SK-N-MC (cell line): ENCODE measurements at places on chromosomes 12 and 14.

- no peak for DNase-seq
Observed at GRCh38 chr12:55420307-55420962, 5.6 kb upstream of the OR6C76 start.

- no peak for DNase-seq
Observed at GRCh38 chr12:13358391-13358905, 161.9 kb downstream of the EMP1 start.

GRCh38 chr12:52784909-52785308 lies 7.8 kb upstream of the KRT76 start:
- DNase-seq: no peak

DNA sequence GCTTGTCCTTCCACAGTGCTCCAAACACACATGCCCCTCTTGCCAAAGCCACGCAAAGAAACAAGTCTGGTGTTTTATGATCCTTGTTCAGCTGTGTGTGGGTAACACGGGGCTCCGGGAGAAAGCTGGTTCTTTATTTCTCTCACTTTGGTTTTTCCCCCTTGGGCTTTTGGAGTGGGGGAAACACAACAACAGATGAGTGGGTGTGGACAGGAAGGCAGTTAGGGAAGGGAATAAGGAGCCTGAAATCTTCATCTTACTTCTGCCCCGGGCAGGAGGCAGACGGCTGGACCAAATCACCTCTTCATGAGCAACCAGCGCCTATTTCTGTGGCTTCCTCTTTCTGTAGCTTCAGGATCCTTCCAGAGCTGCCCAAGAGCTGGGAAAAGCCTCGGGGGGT lies 218.5 kb downstream of the PHETA1 start:
- DNase-seq: no peak

DNA sequence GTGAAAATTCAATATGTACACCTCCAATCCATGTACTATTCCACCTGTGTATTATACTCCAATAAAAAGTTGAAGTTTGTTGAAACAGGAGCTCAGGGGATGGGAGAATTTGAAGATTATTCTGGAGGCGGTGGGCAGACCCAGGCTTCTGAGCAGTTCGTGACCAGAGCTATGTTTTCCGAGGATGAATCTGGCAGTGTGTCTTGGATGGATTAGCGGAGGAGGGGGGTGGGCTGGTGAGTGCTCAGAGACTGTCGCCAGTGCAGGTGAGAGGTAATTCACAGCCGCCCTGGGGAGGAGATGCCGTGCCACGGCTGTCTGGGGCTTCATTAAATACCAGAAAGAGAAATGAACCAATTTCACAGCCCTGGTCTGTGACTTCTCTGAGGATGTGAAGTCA lies 283.0 kb upstream of the RTL1 start:
- DNase-seq: no peak

DNA sequence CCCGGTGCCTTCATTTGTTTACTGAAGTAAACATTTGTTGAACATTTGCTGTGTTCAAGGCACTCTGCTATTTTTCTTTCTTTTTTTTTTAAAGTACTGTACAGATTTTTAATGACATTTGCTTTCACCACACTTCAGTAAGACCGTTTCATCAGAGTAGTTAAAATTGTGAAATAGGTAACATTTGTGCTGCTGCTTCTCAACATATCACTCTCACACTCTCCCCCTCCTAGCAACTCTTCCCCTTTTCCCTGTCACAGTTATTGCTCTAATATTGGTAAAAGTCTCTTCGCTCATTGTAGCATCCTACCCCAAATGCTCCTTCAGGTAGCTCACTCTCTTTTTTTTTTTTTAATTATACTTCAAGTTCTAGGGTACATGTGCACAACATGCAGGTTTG lies 49.6 kb downstream of the SRGAP1 start:
- DNase-seq: no peak

- DNase-seq: no peak
Observed at GRCh38 chr14:104689881-104690711, 678 bp downstream of the INF2 start.

DNA sequence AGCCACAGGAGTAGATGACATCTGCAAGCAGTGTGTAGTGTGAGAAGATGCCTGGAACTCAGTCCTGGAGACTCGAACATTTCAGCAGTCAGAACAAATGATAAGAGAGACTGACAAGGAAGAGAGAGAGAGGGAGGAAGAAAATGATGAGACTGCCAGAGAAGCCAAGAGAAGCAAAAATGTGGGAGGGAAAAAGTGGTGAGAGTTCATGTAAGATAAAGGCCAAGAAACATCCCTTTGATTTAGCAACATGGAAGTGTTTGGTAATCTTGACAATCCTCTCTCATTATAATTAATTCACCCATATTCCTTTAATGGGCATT lies 42.6 kb downstream of the LIMA1 start:
- DNase-seq: no peak

DNA sequence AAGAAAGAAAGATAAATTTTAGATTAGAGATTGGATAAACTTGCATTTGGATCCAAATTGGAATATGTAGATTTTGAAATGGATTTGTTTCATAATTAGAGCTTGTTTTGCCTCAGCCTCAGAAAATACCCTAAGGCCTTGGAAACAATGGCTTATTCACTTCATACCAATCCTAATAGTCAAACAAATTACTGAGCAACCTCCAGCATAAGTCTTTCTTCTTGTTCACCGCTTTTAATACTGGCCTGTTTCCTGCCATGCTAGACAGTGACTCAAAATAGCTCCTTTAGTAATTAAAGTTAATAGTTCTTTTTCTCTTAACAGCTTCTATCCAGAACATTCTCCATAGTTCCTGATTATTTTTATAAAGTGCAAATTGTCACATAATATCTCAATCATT lies 110.9 kb upstream of the DNM1L start:
- no peak for DNase-seq

DNA sequence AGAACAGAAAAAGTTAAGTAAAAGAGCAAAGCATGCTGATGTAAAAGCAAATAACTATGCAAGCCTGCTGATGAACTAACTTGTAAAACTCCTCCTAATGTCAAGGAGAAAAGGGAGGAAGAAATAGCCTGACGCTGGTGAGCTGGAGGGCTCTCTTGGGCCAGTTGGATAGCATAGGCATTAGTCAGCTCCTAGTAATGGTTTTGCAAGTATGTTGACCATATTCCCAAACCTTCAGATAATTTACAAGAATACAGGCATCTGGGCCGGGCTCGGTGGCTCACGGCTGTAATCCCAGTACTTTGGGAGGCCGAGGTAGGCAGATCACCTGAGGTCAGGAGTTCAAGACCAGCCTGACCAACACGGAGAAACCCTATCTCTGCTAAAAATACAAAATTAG lies 871.4 kb downstream of the C12orf50 start:
- no peak for DNase-seq

- no peak for DNase-seq
Observed at GRCh38 chr14:103696466-103697071, 18.7 kb downstream of the XRCC3 start.

- DNase-seq: no peak
Observed at GRCh38 chr14:75306927-75307699, 28.5 kb downstream of the FOS start.

GRCh38 chr12:109722022-109722720 lies 8.5 kb downstream of the FAM222A start:
- DNase-seq: no peak

GRCh38 chr14:39812532-39813320 lies 380.5 kb upstream of the FBXO33 start:
- no peak for DNase-seq

DNA sequence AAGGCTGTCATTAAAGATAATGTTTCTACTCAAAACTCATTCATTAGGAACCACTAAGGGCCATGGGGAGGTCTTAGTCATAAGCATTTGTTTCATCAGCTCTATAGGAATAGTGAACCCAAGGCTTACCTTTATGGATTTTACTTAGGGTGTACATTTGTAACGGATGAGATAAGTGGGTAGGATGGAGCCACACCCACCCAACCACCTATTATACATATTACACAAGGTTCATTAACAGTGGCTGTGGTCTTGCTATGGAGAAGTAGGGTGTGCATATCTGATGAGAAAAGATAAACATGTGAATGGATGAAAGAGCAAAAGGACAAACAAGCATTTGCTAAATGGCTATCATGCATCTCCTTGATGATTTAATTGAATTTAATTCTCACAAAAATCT lies 39.6 kb upstream of the ITPR2 start:
- DNase-seq: no peak

- DNase-seq: no peak
Observed at GRCh38 chr12:63888908-63889635, 44.6 kb downstream of the SRGAP1 start.
